T-helper 9 cell (primary cell): ENCODE measurements at places on chromosomes 4 and X.
A peak's percentile ranks its signal among the peaks of the same experiment; 100 is the strongest.

DNA sequence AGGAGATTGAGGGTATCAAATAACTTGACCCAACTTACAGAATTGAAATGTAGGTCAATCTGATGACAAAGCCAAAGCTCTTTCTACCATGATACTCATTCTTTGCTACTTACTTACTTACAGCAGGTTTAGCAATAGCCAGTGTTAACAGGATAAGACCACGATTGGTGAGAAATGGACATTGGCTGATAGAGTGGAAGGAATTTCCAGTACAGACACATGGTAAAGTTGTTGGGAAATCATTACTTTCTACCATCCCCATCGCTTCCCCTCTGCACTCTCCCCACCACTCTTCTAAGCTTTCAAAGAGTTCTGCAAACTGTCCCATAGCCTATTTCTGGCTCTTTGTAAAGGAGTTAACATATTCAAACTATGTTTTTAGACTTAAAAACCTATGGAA is 119.7 kb downstream of the CHRNA9 start:
- no peak for DNase-seq

DNA sequence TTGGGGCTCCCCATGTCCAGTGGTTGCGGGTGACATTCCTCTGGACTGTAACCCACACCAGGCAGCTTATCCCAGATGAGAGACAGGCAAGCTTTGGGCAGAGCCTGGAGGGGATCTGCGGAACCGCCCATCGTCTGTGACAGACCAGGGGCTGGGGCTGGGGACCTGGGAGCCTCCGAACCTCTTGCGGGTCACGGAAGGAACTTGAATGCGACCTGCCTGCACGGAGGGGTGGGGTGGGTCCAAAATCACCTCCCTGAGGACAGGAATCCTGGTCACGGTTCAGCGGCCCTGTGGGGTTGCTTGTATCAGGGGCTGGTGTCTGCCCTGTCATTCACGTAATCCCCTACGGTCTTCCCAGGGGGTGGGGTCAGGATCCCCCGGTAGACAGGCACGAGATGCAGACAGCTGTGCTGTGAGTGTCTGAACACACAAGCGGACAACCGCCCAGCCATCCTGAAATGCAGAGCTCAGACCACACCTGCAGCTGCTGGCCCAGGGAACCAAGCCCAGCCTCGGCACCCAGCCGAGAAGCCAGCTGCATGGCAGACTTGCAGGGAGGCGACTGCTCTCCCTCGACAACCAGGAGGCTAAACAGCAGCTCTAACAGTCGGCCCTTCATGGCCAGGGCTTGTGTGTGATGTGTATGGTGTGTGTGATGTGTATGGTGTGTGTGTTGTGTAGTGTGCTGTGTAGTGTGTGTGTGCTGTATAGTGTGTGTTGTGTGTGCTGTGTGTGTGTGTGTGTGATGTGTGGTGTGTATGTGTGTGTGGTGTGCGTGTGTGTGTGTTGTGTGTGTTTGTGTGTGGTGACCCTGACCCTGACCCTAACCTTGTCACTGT is 105.9 kb upstream of the ADRA2C start:
- DNase-seq: no peak

GRCh38 chr4:182400790-182401189 is 157.6 kb downstream of the TENM3 start:
- no peak for DNase-seq

GRCh38 chr4:104896660-104897645 is 249.7 kb upstream of the TET2 start:
- DNase-seq: no peak

DNA sequence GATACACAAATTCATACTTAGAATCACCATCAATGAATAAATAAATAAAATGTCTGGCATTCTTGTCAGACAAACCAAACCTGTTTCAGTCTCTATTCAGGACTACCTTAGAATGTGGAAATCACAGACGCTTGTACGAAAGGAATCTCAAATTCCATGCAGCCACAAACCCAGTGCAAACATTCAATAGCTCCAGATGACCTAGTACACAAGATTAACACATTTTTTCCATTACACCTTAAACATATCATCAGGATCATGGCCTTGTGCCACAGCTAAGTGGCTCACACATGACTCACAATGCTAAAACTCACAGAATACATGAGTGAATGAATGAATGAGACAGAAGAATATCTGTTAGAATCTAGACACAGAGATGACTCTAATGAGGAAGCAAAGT is 134.2 kb downstream of the PWWP3B start:
- DNase-seq: no peak

DNA sequence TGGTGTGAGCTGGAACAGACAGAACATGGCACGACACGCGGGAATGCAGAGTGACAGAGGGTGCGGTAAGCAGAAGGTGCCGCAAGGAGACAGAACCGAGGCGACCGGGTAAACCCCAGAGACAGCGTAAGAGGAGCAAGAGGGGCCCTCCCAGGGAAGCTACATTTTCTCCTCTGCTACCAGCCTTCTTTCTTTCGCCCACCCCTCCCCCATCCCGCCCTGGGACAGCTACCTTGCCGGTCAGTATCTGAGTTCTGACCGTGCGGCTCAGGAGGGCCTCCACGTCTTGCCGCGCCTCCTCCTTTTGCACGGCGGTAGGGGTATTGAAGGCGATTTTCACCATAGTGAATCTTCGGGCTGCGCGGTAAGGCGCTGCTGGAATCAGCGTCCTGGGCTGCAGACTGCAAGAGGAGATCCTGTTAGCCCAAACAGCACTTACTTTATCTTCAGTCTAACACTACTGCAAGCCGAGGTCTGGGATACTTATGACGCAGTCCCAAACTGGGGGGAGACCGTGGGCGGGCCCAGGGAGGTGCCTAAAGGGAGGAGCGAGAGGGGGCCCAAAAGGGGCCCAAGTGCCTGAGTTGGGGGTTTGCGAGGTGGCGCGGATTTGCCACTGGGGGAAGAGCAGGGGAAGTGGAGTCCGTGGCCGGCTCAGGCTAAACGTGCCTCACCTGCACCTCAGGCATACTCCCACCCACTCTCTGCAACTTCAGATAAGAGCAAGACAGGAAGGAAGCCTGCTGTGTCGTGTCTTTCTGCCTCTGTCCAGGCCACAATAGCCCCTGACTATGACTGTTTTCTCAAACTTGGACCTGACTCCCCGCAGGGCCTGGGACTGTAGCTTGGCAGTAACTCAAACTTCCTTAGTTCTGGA is at the start of gene ITM2A:
TSS of gene ITM2A (minus strand) at position 462 of the 877 bp plus-strand sequence. CDS start at position 343, 119 bp downstream.
- DNase-seq: peak; percentile 39
